ENCODE measurements at places on chromosomes 5 and 9.

DNA sequence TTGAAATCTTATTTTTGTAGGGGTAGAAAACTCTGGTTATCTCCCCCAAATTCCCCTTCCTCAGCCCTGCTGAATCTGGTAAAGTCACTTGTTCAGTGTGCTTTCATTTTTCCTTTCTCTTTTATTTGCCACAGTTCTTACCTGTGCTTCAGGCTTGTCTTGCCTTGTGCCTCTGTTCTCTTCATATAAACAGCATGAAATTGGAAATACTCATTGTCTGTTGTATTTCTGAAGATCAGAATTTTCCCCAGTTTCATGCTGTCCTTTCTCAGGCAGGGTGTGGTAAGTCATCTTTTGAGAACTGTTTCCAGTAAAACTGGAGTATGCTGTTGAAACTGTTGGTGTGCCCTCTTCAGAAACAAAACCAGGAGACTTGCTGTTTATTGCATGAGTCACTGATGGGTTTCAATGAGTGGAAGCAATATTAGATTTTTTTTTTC lies 7.0 kb downstream of the PAM start:
- DNase-seq: no peak

- DNase-seq: no peak
Observed at GRCh38 chr9:103942200-103942599, 151.9 kb upstream of the SMC2 start.

DNA sequence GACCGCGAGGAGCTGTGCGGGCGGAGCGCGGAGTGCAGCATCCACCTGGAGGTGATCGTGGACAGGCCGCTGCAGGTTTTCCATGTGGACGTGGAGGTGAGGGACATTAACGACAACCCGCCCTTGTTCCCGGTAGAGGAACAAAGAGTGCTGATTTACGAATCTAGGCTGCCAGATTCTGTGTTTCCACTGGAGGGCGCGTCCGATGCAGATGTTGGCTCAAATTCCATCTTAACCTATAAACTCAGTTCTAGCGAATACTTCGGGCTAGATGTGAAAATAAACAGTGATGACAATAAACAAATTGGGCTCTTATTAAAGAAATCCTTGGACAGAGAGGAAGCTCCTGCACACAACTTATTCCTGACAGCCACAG lies 590 bp downstream of the PCDHA6 start:
- no peak for DNase-seq

DNA sequence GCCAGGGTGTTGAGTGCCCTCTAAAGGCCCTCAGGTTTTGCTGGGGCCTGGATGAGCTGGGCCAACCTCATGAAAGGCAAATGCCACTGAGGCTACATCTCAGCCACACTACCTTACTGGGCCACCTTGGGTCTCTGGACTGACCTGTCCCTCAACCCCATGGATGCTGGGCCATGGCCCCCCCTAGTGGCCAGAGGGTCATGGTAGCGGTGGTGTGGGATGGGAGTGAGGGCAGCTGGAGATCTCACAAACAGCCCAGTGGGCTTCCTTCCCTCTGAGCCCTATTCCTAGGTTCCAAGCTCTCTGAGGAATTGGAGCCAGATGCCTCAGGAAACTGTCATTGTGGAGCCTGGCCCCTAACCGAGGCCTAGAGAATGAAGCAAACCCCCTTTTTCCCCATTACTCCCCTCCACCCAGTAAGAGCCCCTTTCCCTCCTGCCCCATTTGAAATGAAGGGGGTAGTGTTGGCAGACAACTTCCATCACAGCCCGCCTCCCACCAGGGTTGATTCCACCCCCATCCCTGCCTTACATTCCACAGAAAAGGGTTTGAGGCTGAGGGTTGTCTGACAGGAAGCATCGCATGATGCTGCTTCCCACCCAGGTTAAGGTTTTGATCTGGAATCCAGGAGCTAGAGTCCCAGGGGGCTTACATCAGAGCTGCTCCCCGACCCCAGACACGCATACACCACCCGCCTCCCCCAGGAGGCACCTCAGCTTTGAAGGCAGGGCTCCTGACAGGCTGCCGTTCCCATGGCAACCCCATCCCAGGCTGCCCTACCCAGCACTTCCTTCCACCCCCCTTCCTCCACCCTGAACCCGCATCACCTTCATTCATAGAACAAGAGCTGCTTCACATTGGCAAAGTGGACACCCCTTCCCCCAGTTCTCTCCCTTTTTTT lies 63.9 kb downstream of the PCDH1 start:
- DNase-seq: peak; percentile 26

- DNase-seq: no peak
Observed at GRCh38 chr5:31682851-31683250, 43.9 kb downstream of the PDZD2 start.

GRCh38 chr5:62771341-62771740 lies 192.7 kb downstream of the LRRC70 start:
- no peak for DNase-seq

GRCh38 chr5:10580531-10581423 lies 16.9 kb downstream of the ANKRD33B start:
- DNase-seq: no peak

- no peak for DNase-seq
Observed at GRCh38 chr5:9451037-9451436, 94.8 kb downstream of the SEMA5A start.
